CD4-positive, alpha-beta memory T cell (primary cell): ENCODE measurements at places on chromosomes 7 and 10. TPM values are rescaled to one million over a fixed set of nuclear protein-coding genes. Genes with fewer than 3 reads are reported as not detected.

- peaks cover 10% of the 10 kb centered on the region for H3K4me1 ChIP-seq
- no peaks in the 10 kb centered on the region for H3K36me3 ChIP-seq
- no peak overlapping the region for H3K4me3 ChIP-seq
- no peaks in the 10 kb centered on the region for H3K27me3 ChIP-seq
- DNase-seq, result no peak
Measured at GRCh38 chr7:90404777-90405176, 1.5 kb downstream of the CLDN12 start.

The NKX1-2 gene
- not detected for polyA plus RNA-seq

DNA sequence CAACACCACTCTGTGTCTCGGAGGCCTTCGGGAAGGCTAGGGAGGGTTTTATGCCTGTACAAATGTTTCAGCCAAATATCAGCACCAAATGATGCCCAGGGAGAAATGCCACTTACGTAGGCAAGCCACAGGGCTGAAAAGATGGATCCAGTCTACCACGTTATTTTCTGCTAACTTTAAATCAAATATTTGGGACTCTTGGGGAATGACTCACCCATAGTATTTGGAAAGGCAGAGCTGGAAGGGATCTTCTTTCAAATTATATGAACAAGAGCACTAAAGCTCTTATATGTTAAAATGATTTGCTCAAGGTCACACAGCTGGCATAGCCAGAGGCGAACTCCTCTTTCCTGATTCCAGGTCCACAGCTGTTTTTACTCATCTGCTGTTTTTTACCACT lies 591.4 kb downstream of the SORCS1 start:
- no peaks in the 10 kb centered on the region for H3K4me1 ChIP-seq
- DNase-seq, result no peak
- H3K27ac ChIP-seq, result no peak overlapping the region
- H3K4me3 ChIP-seq, result no peak overlapping the region
- H3K36me3 ChIP-seq, result no peaks in the 10 kb centered on the region
- H3K27me3 ChIP-seq, result no peaks in the 10 kb centered on the region

The ACHE gene
- polyA plus RNA-seq, result not detected

- H3K4me1 ChIP-seq, result no peaks in the 10 kb centered on the region
- no peaks in the 10 kb centered on the region for H3K36me3 ChIP-seq
- no peaks in the 10 kb centered on the region for H3K27me3 ChIP-seq
- no peak for DNase-seq
- no peak overlapping the region for H3K4me3 ChIP-seq
Measured at GRCh38 chr7:115572111-115572510, 458.5 kb downstream of the TFEC start.

- DNase-seq, result no peak
- H3K36me3 ChIP-seq, result no peaks in the 10 kb centered on the region
- H3K4me1 ChIP-seq, result no peaks in the 10 kb centered on the region
- no peak overlapping the region for H3K27ac ChIP-seq
- H3K27me3 ChIP-seq, result no peaks in the 10 kb centered on the region
Measured at GRCh38 chr10:97134110-97134509, 51.6 kb downstream of the SLIT1 start.

DNA sequence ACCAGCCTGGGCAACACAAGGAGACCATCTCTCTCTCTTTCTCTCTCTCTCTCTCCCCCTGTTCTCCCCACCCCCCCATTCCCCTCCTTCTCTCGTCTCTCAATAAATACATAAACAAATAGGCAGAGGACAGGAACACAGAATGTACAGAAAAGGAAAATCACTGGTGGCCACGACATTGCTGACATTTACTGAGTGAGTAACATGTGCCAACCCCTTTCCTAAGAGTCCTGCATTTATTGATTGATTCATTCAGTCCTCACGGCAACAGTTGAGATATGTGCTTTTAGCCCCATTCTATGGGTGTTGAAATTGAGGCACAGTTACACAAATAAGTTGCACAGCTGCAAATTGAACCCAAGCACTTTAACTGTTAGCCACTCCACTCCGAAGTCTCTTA lies 114.3 kb upstream of the SAMD8 start:
- H3K27me3 ChIP-seq, result no peaks in the 10 kb centered on the region
- H3K36me3 ChIP-seq, result peaks cover 10% of the 10 kb centered on the region
- no peak overlapping the region for H3K27ac ChIP-seq
- no peak for DNase-seq
- no peaks in the 10 kb centered on the region for H3K4me1 ChIP-seq
- no peak overlapping the region for H3K4me3 ChIP-seq

The TACR2 gene
- 0.17 TPM for polyA plus RNA-seq

DNA sequence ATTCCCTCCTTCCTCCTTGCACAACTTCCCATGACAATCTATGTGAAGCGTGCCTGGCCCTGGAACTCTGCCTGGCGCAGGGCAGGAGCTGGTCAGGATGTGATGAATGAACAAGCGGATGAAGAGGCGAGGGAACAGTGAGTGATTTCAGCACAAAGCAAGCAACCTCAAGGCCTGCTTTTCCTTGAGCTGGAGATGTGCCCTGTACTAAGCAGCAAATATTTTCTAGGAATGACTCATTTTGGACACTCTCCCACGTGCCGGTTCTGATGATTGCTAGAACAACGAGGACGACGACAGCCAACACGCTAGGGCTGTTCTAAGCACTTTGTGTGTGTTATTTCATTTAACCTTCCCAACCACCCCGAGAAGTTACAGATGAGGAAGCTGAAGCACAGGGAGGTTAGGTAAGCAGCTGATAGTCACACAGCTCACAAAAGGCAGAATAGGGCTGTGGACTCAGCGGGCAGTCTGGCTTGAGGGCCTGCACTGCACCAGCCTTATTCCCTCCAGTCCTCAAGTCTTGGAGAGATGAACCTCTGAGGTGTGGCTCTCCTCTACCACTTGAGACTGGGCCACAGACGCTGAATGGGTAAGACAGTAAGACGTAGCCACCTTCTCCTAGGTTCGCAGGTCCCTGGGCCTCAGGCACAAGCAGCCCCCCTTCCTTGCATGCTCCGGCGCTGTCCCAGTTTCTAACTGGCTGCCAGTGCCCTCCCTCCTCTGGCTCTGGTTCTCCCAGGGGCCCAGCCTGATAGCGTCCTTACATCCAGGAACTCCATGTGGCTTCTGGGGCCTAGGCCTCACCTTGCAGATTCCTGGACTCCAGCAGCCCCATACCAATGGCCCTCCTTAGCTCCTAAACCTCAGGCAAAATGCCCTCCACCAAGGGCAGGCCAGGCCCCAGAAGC lies 59.0 kb downstream of the YKT6 start:
- H3K4me1 ChIP-seq, result peaks cover 28% of the 10 kb centered on the region
- H3K27me3 ChIP-seq, result no peaks in the 10 kb centered on the region
- no peak for DNase-seq
- H3K36me3 ChIP-seq, result no peaks in the 10 kb centered on the region
- no peak overlapping the region for H3K4me3 ChIP-seq
- no peak overlapping the region for H3K27ac ChIP-seq
